ENCODE measurements at places on chromosomes 3 and 15. TPM values are rescaled to one million over a fixed set of nuclear protein-coding genes. Genes with fewer than 3 reads are reported as not detected.

GRCh38 chr15:80832686-80833085 is 53.5 kb downstream of the CEMIP start:
- no peak overlapping the region for H3K4me3 ChIP-seq
- DNase-seq, result no peak
- H3K36me3 ChIP-seq, result peaks cover 7% of the 10 kb centered on the region
- no peaks in the 10 kb centered on the region for H3K27me3 ChIP-seq

DNA sequence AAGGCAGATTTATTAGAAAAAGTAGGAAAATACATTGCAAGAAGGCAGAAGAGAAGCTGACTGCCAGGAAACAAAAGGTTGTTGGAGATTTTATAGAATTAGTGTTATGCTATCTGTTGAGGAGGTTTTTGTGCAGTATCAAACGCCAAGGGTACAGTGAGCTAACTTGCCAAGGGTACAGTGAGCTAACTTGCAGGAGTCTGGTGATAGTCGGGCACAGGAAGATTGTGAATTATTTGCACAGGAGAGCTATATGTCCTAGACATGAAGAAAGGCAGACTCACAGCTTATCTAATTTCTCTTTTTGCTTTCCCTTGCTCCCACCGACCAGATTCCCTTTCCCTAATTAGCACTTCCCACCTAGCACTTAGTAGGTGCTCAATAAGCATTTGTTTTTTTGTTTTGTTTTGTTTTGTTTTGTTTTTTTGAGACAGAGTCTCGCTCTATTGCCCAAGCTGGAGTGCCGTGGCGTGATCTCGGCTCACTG is 2.7 kb upstream of the CSK start:
- no peak for DNase-seq
- H3K4me1 ChIP-seq, result peaks cover 17% of the 10 kb centered on the region
- no peaks in the 10 kb centered on the region for H3K27me3 ChIP-seq
- H3K4me3 ChIP-seq, result no peak overlapping the region
- H3K27ac ChIP-seq, result no peak overlapping the region

DNA sequence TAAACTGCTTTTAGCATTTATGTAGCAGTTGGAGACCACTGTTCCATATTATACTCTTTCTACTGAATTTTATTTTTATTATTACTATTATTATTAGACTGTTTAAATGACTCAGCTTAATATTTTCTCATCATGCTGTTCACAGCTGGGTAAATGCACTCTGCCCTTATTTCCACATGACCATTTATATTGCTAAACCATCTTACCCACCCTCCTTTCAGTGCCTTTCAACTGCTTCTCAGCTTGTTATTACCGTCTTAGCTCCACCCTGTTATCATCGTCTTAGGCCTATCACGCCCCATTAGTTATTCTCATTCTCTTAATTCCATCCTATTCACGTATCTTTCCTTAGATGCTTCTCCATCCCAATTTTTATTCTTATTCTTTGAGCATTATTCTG is 212.6 kb downstream of the GAP43 start:
- H3K27ac ChIP-seq, result no peak overlapping the region
- no peaks in the 10 kb centered on the region for H3K27me3 ChIP-seq
- peaks cover 12% of the 10 kb centered on the region for H3K4me1 ChIP-seq
- no peak overlapping the region for H3K4me3 ChIP-seq

DNA sequence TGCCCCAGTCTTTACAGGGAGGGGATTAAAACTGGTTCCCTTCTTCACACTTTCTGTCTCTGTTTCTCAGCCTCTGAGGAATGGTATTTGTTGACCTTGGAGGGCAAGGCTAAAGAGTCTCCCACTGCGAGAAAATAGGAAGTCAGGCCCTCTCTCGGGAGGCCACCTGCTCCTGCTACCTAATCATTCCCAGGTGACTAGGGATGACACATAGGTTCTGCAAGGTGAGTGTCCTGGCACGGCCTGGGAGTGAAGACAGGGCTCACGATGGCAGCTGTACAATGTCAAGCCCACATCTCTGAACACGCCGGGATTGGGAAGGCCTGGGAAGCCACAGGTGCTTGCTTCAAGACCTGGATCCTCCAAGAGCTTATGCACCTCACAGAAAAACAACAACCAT is 314.2 kb downstream of the NTRK3 start:
- H3K36me3 ChIP-seq, result no peaks in the 10 kb centered on the region
- no peaks in the 10 kb centered on the region for H3K4me1 ChIP-seq
- H3K4me3 ChIP-seq, result no peak overlapping the region
- H3K27ac ChIP-seq, result no peak overlapping the region

DNA sequence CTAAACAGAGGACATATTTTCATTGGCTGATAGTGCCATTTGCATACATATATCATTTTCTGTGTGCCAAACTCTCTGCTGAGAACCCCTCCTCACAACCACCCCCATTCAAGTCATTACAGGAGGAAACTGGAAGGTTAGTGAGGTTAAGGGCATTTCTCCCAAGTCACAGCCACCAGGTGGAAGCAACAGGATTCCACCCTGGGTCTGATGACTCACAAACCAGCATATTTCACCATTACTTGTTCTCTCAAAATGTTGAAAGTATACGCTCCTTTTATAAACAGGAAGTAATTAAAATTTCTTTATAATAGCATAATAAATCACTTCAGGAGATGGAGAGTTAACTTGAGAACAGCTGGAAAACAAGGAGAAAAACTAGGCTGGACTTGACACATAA is 398.6 kb upstream of the WNT5A start:
- H3K27ac ChIP-seq, result peak overlapping the region; percentile 89
- no peaks in the 10 kb centered on the region for H3K36me3 ChIP-seq
- H3K27me3 ChIP-seq, result no peaks in the 10 kb centered on the region
- peaks cover 20% of the 10 kb centered on the region for H3K4me1 ChIP-seq

DNA sequence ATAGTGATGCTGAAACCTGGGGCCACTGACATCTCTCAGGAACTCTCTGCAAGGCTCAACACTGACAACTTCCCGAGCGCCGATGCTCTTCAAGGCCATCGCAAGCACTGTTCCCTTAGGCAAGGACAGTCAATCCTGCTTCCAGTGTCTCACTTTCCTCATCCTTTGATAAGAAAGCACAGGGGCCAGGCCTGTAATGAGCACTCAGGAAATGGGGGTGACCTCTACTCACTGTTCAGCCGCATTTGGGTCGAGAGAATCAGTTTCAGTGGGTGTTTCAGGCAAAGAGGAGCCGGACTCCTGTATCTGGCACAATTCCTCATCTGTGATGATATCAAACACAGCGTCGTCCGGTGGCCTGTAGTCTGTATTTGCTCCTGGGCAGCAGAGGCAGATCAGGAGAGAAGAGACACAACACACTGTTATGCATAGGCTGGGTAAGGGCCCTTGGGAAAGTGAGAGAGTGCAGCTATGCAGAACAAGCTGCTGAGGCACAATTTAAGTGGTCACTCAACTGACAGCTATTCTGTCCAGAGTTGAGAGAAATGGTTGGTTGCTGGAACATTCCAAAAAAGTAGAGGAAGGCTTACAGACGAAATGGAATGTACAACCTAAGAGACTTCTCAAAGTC is 11.9 kb downstream of the CXCR6 start:
- no peak for DNase-seq
- no peak overlapping the region for H3K27ac ChIP-seq
- H3K4me1 ChIP-seq, result no peaks in the 10 kb centered on the region

GRCh38 chr3:73437828-73438227 is 186.9 kb downstream of the PDZRN3 start:
- no peak overlapping the region for H3K4me3 ChIP-seq
- H3K36me3 ChIP-seq, result no peaks in the 10 kb centered on the region
- no peak overlapping the region for H3K27ac ChIP-seq
- no peak for DNase-seq
- no peaks in the 10 kb centered on the region for H3K4me1 ChIP-seq

GRCh38 chr3:95434491-95434890 is 1371.6 kb downstream of the NSUN3 start:
- no peak overlapping the region for H3K27ac ChIP-seq
- H3K4me1 ChIP-seq, result no peaks in the 10 kb centered on the region
- peaks cover 68% of the 10 kb centered on the region for H3K27me3 ChIP-seq
- no peak for DNase-seq
- H3K36me3 ChIP-seq, result no peaks in the 10 kb centered on the region

DNA sequence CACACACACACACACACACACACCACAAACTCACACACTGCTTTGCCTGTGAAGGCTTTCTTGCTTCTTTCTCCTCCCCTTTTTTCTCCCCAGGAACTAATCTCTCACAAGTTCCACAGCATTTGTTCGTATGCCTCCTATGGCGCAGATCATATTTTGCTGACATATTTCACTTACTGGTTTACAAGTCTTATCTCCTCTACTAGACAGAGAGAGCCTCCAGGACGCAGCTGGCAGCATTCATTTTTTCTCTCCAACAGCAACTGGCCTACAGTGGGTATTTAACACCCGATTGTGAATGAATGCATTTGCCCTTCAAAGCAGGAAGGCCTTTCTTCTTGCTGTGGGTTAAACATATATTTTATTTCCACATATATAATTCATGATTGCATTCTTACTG is 47.0 kb upstream of the DLG1 start:
- no peak overlapping the region for H3K27ac ChIP-seq
- H3K4me3 ChIP-seq, result no peak overlapping the region
- DNase-seq, result no peak

- H3K27ac ChIP-seq, result peak overlapping the region; percentile 80
- H3K36me3 ChIP-seq, result no peaks in the 10 kb centered on the region
- H3K27me3 ChIP-seq, result no peaks in the 10 kb centered on the region
- peaks cover 32% of the 10 kb centered on the region for H3K4me1 ChIP-seq
- H3K4me3 ChIP-seq, result no peak overlapping the region
Observed at GRCh38 chr3:5023777-5024346, 44.6 kb downstream of the BHLHE40 start.

- H3K4me1 ChIP-seq, result no peaks in the 10 kb centered on the region
- H3K4me3 ChIP-seq, result no peak overlapping the region
- DNase-seq, result no peak
- H3K27me3 ChIP-seq, result no peaks in the 10 kb centered on the region
Observed at GRCh38 chr3:187122261-187122660, 17.0 kb downstream of the RPL39L start.

DNA sequence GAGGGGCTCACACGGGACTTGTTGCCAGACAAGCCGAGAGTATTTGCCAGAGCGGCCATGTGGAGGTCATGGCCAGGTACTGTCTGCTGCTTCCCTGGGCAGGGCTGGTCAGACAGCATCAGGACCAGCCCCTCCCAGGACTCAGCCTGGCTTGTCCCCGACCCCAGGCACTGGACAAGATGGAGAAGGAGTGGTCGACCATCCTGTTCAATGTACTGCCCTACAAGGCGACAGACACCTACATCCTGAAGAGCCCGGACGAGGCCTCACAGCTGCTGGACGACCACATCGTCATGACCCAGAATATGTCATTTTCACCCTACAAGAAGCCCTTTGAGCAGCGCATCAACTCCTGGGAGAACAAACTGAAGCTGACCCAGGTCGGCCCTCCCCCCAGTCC is 38.6 kb downstream of the DNAH1 start:
- H3K36me3 ChIP-seq, result peaks cover 15% of the 10 kb centered on the region
- H3K4me1 ChIP-seq, result no peaks in the 10 kb centered on the region
- no peaks in the 10 kb centered on the region for H3K27me3 ChIP-seq
- no peak for DNase-seq
- H3K4me3 ChIP-seq, result no peak overlapping the region

DNA sequence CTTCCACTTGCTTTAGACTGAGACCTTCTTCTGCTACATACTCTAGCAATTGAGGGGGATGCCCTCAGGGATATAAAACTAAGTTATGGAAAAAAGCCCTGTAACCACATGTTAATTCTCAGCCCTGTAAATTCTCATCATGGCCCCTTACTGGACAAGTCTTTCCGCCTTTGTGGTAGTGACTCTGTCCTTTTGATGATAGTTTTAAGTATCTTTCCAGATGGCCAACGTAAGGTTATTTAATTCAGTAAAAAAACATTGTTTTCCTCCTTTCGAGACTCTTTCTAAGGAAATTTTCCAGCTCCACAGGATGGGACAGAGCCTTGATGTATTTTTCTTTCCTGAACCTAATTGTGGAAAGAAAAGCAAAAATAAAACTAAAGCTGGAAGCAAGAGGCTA is 25.3 kb upstream of the TM4SF4 start:
- no peak overlapping the region for H3K27ac ChIP-seq
- H3K4me1 ChIP-seq, result peaks cover 19% of the 10 kb centered on the region
- no peaks in the 10 kb centered on the region for H3K36me3 ChIP-seq
- DNase-seq, result no peak
- no peaks in the 10 kb centered on the region for H3K27me3 ChIP-seq

DNA sequence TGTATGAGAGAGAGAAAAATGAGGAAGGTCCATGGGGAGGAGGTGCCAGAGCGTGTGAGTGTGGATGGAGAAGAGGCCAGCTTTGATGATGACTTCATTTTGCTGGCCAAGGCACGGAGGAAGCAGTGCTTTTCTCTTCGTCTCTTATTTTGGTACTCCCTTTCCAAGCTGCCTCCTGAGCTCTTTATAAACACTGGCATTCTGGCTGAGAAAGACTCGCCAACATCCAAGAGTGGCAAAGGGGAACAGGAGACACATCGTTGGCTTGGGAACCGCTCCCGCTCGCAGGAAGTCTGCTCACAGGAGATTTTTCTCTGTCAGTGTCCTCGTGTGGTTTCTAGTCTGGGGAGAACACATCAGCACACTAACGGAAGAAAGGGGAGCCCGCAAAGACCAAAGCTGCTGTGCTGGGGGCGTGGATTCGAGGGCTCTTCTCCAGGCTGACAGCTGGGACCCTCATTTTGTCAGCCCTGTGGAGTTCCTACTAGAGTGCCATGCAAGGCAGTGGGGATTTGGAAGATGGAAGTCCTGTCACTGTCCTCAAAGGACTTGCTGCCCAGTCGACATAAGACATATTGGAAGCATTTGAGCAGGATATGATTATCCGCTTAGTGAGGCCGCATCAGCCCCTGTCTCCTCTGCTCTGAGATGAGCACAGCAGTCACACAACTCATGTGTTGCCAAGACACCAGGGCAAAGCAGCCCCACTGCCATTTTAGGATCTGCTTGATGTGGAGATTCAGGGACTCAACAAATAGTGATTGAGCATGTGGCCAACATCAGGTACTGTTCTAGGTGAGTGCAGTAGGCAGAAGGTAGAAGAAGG is 8.0 kb upstream of the SEMA4B start:
- H3K4me3 ChIP-seq, result peak overlapping the region; percentile 58
- H3K36me3 ChIP-seq, result peaks cover 51% of the 10 kb centered on the region
- no peaks in the 10 kb centered on the region for H3K27me3 ChIP-seq
- no peak overlapping the region for H3K27ac ChIP-seq

- DNase-seq, result no peak
- no peak overlapping the region for H3K4me3 ChIP-seq
- peaks cover 7% of the 10 kb centered on the region for H3K27me3 ChIP-seq
- H3K27ac ChIP-seq, result no peak overlapping the region
- no peaks in the 10 kb centered on the region for H3K4me1 ChIP-seq
Observed at GRCh38 chr15:97410897-97411575, 549.5 kb upstream of the ARRDC4 start.

The RTP1 gene
- total RNA-seq, result not detected

The ALDH1A3 gene
- 3.4 TPM for total RNA-seq

The NR2E3 gene
- 0.56 TPM for total RNA-seq

The RTP3 gene
- total RNA-seq, result not detected

The MITF gene
- total RNA-seq, result 16.1 TPM

The STRIT1 gene
- not detected for total RNA-seq
